Bone marrow (tissue), 2 donors: ENCODE measurements at places on chromosomes 4 and X.

DNA sequence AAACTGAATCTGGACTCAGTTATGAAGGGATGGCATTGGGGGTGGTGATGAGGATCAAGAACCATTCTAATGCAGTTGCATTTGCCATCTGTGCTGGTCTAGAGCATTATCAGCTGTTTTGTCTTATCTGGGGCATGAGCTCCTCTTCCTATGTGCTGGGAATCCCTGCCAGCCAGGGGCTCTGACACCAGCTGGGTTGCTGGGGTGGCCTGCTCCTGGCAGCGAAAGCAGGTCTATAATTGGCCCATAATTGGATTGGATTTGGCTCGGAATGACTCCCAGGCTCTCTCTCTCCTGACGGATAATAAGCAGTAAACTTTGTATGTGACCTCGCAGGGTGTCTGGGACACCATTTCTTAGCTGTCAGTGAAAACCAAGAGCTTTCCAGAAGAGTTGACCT is 34.1 kb downstream of the SMPX start:
- DNase-seq: no peak

- no peak for DNase-seq
These were observed 25.9 kb upstream of the NDNF start for GRCh38 chr4:121098266-121098665.

GRCh38 chr4:173777921-173778320 is 247.9 kb upstream of the HAND2 start:
- DNase-seq: no peak

DNA sequence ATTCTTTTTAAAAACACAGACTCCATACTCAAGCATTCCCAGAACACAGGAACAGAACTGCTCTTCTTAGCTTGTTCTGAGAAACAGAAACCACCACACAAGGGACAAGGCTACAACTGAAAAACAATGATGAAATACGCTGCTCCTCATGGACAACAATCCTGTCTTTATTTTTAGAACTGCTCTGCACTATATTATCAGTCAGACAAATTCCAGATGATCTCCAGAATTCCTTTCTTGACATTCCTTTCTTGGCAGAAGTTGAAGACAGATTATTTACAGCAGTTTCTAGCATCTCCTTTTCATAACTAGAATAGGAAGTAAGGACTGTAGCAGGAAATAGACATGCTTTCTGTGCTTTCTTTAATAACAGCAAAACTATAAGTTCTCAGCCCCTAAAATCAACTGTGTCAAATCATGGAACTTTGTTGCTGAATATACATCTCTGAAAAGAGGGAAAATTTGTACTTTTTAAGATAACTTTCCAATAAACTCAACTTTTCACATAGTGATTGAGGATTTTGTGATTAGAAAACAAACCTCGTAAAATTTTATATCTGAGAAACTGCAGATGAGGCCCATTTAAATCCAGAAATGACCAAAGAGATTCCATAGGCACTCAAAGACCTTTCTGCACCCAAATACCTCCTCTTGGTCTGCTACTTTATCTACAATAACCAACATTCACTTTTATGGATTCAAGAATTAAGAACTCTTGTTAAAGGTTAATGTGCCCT is 35.9 kb downstream of the ANTXR2 start:
- no peak for DNase-seq

DNA sequence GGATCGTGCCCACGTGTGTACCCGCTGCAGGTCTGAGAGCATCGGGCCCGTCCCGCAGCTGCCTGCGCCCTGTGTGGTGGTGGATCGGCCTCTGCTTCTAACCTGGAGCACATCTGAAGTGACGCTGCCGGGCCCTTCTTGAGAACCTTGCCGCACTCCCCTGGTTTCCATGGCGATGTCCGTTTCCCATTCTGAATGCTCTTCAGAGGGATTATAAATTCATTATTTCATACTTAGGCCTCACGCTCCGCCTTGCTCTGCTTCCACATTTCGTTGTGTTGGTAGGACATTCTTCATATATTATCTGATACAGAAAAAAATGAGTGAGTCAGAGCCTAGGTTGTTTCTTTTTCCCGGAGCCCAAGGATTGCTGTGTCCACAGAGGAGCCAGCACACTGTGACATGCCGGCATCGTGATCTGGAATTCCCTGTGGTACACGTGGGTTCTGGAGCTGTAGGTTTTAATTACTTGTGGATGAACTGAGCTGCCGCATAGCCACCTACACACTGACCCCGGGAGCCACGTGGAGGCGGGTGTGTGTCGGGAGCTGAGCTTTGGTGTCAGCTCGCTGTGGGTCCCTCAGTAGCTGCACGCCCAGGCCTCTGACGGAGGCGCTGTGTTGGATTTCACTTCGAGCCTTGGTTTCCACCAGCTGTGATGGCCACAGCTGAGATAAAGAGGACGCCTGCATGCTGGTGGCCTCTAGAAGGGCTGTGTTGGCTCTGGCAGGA is 63.4 kb downstream of the PSAPL1 start:
- no peak for DNase-seq

- no peak for DNase-seq
These were observed 98.3 kb downstream of the BMPR1B start for GRCh38 chr4:94856030-94856429.

- peak; percentile 47 for DNase-seq
These were observed 68.3 kb upstream of the DDX3X start for GRCh38 chrX:41265615-41266014.

GRCh38 chr4:150358691-150359090 is 223.3 kb upstream of the MAB21L2 start:
- no peak for DNase-seq

- no peak for DNase-seq
These were observed 13.7 kb downstream of the STAG2 start for GRCh38 chrX:123975180-123975579.

DNA sequence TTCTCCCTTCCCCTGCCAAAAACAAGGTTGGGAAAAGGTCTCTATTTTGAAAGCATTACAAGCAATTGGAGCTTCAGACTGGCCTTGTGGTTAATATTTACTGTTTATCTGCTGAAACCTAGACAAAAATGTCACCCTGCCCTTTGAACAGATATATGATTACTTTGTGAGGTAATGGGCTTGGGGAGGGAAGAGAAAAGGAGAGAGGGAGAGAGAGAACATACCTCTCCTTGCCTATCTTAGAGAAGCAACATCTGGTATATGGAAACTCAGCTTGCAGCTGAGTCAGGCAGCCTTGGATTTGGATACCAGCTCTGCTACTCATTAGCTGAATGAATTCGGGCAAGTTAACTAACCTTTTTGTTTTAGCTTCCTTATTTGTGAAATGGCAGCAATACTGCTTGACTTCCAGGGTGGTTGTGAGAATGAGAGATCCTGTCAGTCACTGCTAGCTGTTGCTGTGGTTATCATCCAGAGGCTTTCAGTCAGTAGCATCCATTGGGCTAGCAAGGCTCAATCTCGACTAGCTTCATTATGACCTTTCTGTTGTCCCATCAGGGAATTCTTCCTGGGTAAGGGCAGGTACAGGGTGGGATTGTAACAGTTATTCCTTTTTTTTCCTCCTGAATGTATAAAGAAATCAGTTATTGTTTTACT is 41.1 kb downstream of the ZFX start:
- no peak for DNase-seq

- no peak for DNase-seq
These were observed 52.8 kb downstream of the P2RY10 start for GRCh38 chrX:78997870-78998558.

- DNase-seq: no peak
These were observed 141.4 kb downstream of the GALNTL6 start for GRCh38 chr4:171954650-171955049.

GRCh38 chr4:25523405-25523804 is 132.2 kb upstream of the SLC34A2 start:
- DNase-seq: no peak

GRCh38 chr4:3376266-3376665 is 65.5 kb upstream of the HGFAC start:
- no peak for DNase-seq

- no peak for DNase-seq
These were observed 19.3 kb downstream of the TMEM154 start for GRCh38 chr4:152660526-152660925.

GRCh38 chr4:173801361-173801760 is 271.3 kb upstream of the HAND2 start:
- no peak for DNase-seq

DNA sequence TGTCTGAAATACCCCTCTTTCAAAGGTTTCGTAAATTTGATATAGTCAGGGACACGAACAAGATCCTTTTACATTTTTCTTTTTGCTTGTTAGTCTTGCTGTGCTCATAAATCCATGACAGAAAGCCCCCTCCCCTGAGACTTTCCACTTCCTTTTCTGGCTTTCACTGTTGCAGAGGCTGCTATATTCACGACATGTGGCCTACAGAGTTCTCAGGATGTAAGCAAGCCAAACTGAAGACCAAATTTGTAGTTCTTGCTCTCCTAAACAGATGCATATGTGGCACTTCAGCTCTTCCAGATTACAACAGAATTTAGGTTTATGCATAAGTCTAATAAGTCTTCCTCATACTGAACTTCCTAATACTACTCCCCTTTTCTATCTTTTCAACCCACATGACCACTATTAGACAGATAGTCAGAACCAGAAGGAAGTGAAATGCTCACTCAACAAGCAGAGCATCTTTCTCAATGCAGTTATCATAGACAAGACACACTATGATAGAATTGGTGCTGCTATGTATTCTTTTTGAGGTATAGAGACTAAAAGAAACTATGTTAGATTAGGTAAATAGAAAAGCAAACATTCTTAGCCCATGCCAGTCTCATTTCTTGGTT is 15.0 kb downstream of the BTK start:
- no peak for DNase-seq

DNA sequence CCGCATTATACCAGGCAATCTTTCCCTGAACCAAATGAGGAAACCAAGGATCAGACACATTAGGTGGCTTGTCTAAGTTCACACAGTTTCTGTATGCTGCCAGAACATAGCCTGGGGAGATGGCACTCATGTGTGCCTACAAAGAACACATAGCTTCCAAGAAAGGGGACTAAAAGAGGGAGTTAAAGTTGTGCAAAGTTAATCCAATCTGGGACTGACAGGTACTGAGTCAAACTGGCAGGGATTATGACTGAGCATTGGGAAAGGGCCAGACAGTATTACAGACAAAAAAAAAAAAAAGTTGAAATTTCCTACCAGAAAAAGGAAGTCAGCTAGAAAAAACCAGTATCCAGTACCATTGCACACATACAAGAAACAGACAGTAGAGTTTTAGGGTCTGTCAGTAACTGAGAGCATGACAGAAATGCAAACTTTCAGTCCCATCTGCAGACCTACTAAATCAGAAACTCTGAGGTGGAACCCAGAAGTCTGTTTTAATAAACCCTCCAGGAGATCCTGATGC is 37.2 kb downstream of the ADAMTS3 start:
- no peak for DNase-seq

DNA sequence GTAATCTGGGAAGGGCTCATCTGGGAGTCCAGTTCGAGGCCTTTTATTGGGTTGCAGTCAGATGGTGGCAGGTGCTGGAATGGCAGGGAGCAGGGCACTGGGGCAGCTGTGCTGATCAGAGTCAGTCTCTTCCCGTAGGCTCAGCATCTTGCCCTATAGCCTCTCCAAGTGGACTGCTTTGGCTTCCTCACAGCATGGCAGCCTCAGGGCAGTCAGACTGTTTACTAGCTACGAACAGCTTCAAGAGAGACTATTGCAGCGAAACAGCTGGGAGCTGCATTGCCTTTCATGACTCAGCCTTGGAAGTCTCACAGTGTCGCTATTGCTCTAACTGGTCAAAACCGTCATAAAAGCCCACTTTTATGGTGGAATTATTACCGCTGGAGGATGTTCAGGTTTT is 26.8 kb upstream of the DUSP21 start:
- DNase-seq: no peak

- no peak for DNase-seq
These were observed 45.0 kb upstream of the NKX1-1 start for GRCh38 chr4:1451106-1451751.

GRCh38 chr4:38281371-38282071 is 321.3 kb downstream of the PTTG2 start:
- no peak for DNase-seq

- no peak for DNase-seq
These were observed 17.1 kb upstream of the ARHGAP10 start for GRCh38 chr4:147714575-147715401.

DNA sequence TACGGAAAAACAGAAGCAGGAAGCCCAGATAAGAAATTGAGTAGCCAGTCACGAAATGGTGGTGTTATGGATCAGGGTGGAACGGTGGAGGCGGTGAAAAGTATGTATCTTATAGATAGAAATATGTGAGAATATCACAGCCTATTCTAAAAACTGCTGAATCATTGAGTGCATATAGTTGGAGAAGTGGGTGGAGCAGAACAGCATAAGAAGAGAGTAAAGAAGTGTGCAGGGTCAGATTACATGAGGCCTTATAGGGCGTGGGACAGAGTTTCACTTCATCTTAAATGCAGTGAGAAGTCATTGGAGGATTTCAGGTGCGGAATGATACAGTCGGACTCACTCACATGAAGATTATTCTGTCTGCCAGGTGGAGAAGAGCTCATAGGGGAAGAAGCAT is 293.1 kb downstream of the TRIML1 start:
- DNase-seq: no peak

GRCh38 chrX:134396174-134396573 is 63.8 kb upstream of the HPRT1 start:
- no peak for DNase-seq

DNA sequence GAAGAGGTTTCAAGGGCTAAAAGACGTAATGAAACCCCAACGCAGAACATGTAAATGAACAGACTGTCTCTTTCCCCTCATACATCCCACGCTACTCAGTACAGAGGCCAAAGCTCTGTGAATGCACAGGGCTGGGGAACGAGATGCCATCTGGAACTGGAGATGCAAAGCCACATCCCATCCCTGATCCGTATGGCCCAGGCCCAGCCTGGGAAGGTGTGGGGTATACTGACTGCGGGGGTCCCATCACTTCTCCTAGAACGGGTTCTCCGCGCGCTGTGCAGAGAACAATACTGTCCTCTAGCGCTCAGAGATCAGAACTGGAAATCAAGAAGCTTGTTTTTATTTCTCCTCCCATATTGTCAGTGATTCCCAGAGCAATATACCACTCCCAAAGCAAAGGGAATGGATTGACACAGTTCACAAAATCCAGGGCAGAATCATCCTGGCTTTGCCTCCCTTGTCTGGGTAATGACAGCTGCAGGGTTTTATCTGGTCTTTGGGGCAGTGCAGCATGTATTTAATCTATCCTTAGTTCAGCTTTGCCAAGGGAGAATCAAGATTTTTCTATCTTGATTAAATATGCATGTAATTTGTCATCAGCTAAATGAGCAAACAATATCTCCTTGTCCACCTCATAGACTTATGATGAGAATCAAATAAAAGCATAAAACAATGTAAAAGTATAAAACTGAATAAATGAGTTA is 47.3 kb upstream of the TLR3 start:
- DNase-seq: no peak
